ENCODE measurements at places on chromosomes 11 and 22.

DNA sequence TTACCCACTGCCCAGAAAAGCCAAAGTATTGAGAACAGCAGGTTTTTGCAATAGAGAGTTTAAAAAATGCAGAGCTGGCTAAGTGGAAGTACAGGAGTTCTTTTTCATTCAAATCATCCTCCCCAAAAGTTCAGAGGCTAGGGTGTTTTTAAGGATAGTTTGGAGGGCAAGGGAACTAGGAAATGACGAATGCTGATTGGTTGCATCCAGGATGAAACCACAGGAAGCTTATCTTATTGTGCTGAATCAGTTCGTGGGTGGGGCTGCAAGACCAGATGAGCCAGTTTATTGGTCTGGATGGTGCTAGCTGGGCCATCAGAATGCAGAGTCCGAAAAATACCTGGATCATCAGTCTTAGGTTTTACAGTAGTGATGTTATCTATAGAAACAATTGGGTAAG, 1427.1 kb downstream of the LRRC4C start:
- DNase-seq = no peak

DNA sequence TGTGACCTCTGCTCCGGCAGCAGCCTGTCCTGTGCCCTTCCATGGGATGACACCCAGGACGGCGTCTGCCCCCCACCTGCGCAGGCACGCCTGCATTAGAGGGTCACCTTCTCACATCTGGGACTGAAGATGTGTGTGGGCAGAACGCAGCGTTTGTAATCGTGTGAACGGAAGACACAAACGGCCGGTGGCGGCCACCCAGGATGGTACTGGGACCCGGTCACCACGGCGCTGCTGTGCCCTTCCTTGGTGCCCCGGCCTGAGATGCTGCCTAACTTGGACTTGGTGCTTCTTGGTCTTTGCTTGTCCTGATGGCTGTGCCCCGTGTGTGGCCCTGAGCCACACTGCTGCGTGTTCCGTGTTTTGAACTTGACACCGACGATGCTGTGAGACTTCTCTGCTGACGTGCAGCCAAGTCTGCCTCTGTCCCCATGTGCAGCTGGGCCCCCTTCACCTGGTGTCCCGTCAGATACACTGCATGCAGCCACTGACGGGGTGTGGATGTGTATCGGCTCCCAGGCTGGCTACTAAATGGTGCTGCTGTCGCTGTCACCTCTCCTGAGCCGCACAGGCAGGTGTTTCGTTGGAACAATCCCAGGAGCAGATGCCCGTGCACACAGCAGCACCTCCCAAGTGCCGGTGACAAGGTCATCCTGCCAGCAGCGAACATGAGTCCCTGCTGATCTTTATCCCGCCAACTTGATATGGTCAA, 21.4 kb downstream of the YPEL1 start:
- no peak for DNase-seq

DNA sequence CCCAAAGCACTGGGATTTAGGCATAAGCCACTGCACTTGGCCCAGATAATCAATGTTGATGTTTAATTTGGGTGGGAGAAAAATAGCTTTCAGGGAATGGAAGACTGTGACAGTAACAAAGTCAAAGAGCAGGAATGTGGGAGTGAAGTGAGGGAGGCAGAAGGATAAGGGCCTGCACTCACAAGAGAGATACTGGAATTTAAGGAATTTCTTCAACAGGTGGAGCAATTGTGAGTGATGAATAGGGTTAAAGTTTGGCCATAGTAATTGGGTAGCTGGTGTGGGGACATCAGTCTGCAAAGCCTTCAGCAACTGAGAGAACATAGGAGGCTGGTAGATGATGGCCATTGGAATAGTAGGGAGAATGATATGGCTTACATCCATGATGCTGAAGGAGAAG, 8.6 kb upstream of the APBB1 start:
- DNase-seq = no peak

DNA sequence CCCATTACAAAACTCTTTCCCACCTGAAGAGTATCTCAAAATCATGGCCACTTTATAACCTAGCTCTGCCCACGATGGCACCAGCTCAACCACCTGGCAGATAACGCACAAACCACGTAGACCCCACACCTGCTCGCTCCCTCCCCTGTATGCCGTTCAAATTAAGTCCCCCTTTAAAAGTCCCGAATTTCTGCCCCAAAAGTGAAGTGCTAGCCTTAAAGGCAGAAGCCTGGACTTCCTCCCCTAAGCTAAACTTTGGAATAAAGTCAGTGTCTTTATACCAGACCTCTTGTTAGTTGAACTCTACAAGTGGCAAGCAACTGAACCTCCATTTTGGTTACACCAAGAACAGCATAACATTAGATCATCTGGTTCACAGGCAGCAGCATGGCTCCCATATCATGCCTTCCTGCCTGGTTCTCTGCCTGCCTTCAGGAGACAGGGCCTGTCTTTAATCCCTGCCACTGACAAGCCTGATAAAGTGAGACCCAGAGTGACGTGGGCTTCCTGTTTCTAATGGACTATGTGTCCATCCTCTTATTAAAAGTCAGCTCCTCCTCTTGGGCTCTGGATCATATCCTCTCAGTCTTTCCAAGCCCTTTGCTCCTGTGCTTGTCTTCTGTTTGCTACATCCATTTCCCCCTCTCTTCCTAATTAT, 32.6 kb upstream of the NNMT start:
- DNase-seq = peak; percentile 38

DNA sequence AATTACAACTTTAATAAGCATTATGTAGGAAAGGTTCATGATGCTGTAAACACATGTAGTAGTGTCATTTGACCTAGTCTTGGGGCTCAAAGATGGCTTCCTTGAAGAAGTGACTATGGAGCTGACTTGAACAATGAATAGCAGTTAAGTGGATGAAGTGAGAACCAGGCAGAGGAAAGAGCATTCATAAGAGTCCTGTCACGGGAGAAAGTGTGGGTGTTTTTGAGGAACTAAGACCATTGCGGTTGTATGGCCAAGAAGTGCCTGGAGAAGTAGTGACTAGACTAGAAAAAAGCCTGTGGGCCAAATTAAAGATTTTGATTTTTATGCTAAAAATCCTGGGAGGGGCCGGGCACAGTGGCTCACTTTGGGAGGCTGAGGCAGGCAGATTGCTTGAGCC, 7.2 kb upstream of the IL18BP start:
- no peak for DNase-seq

DNA sequence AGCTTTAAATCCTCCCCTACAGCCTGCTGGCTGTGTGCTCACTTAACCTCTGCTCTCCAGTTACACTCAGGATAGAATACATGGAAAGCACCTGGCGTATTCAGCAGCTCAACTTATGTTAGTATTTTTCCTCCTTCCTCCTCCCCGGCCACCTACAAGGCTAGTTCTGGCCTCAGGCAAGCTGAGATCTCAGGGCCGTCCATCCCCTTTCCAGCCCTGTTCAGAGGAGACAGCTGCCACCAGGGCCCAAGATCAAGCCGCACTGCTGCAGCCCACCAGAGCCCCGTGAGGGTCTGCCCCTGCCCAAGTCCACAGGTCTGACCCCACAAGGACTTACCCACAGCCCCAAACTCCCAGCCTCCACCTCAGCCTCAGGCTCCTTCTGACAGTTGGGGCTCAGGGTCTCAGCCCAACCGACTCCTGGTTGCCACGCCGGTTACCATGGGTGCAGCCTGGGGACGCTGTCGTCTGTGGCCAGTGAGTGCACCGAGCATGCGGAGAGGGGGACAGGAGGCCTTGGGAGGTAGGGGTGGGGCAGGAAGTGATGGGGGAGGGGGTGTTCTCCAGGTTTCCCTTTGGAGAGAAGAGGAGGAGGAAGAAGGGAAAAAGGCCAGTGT, at the start of gene C11orf16:
TSS of gene C11orf16 (minus strand) at position 384 of the 617 bp plus-strand sequence. CDS start 639 bp downstream, outside the sequence.
- no peak for DNase-seq

- DNase-seq = no peak
Observed at GRCh38 chr11:27312110-27312509, 50.9 kb downstream of the CCDC34 start.

- DNase-seq = no peak
Observed at GRCh38 chr22:25364736-25365241, 145.3 kb downstream of the CRYBB2 start.

GRCh38 chr11:84289381-84289906, 1003.3 kb upstream of the CCDC90B start:
- DNase-seq = peak; percentile 79

All from amniotic epithelial cell (primary cell).